ENCODE measurements at places on chromosomes 3 and 15. TPM values are rescaled to one million over a fixed set of nuclear protein-coding genes. Genes with fewer than 3 reads are reported as not detected.
A peak's percentile ranks its signal among the peaks of the same experiment; 100 is the strongest.

Gene PGBD4
- 3.8 TPM for total RNA-seq

Gene CCR9
- 21.6 TPM for total RNA-seq

Gene CP
- not detected for total RNA-seq

Gene FES
- total RNA-seq: 7.5 TPM

Gene GLCE
- total RNA-seq: 4.1 TPM

Gene TM4SF18
- not detected for total RNA-seq

Gene STAC
- not detected for total RNA-seq

Gene PIK3CB
- total RNA-seq: 17.6 TPM

Gene SIDT1
- 50.6 TPM for total RNA-seq

Gene CYP1A2
- not detected for total RNA-seq

DNA sequence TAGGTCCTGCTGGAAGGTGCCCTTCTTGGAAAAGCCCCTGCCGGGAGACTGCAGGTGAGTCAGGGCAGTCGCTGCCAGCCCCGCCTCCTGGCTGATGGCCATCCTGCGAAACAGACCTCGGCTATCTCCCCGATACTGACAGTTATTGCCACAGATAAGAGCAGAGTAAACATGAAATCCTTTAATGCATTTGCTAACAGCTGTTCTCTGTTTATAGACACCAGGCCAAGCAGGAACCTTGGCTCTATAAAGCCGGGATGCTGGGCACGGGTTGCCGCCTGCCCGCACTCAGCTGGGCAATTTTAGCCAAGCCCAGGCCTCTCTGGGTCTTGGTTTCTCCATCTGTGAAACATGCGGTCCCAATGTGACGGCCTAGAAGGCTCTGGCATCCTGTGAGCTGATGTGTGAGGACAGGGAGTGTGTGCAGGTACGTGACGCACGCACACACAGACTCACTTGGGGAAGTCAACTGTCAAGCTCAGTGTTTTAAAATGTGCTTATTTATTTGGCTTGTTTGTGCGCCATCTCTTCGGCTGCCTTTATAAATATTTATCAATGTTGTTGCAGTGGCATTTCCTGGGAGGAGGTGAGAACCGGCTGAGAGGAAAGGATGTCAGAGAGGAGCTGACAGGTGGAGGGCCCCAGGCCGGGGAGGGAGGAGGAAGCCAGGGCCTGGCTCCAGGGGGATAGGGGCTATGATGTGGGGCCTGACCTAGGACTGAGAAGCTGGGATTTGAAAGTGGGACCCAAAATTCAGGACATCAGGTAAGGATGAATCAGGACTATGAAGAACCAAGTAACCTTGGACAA is 50.8 kb upstream of the PRR23E start:
- DNase-seq: no peak
- H3K4me3 ChIP-seq: no peak overlapping the region
- no peaks in the 10 kb centered on the region for H3K36me3 ChIP-seq
- peaks cover 5% of the 10 kb centered on the region for H3K27me3 ChIP-seq

DNA sequence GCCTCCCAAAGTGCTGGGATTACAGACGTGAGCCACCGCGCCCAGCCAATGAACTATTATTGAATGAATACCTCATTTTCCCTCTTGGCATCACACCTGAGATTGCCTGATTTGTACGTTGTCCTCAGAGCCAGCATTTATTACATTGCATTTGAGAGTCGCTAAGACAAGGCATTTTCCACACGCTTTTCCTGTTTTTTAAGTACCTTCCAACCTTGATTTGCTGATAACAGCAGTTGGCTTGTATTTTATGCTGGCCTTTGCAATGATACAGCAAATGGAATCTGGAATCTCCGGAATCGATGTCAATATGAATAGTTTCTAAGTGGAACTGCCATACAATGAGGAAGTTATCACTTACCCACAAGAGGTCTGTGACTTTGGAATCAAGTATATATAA is 15.7 kb upstream of the CNBP start:
- H3K4me1 ChIP-seq: peaks cover 8% of the 10 kb centered on the region
- no peak for DNase-seq
- H3K4me3 ChIP-seq: no peak overlapping the region
- H3K27me3 ChIP-seq: no peaks in the 10 kb centered on the region

GRCh38 chr15:72487070-72487797 is 13.1 kb downstream of the ARIH1 start:
- H3K27ac ChIP-seq: no peak overlapping the region
- no peak overlapping the region for H3K4me3 ChIP-seq
- H3K4me1 ChIP-seq: peaks cover 14% of the 10 kb centered on the region
- H3K36me3 ChIP-seq: peaks cover 24% of the 10 kb centered on the region
- H3K27me3 ChIP-seq: no peaks in the 10 kb centered on the region
- no peak for DNase-seq

- H3K4me3 ChIP-seq: peak overlapping the region; percentile 71
- H3K27me3 ChIP-seq: no peaks in the 10 kb centered on the region
- peak overlapping the region; percentile 53 for H3K27ac ChIP-seq
- H3K4me1 ChIP-seq: peaks cover 54% of the 10 kb centered on the region
Measured at GRCh38 chr15:85625856-85626255, 168.9 kb downstream of the KLHL25 start.

- H3K36me3 ChIP-seq: no peaks in the 10 kb centered on the region
- DNase-seq: no peak
- no peak overlapping the region for H3K27ac ChIP-seq
- no peak overlapping the region for H3K4me3 ChIP-seq
- no peaks in the 10 kb centered on the region for H3K4me1 ChIP-seq
Measured at GRCh38 chr3:78204977-78205376, 1165.1 kb downstream of the ROBO2 start.

DNA sequence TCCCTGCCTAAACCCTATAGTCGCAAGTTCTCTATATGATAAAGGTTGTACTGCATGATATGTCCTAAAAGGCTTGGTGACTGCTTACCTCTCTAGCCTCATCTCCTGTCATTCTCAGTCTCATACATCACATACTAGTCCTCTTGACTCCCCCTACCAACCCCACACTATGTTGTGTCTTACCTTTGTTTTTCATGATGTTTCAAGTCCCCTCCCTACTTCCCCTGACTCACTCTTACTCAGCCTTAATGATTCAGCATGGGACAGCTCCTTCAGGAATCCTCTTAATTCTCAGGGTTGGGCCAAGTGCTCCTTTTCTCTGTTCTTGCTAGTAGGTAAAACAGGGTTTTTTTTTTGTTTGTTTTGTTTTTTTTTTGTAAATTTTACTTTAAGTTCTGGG is 49.6 kb downstream of the SLMAP start:
- H3K27me3 ChIP-seq: no peaks in the 10 kb centered on the region
- peaks cover 4% of the 10 kb centered on the region for H3K36me3 ChIP-seq
- DNase-seq: no peak
- no peak overlapping the region for H3K27ac ChIP-seq

- no peak overlapping the region for H3K27ac ChIP-seq
- peaks cover 64% of the 10 kb centered on the region for H3K27me3 ChIP-seq
- peaks cover 35% of the 10 kb centered on the region for H3K4me1 ChIP-seq
- H3K4me3 ChIP-seq: peak overlapping the region; percentile 78
- peak; percentile 47 for DNase-seq
- H3K36me3 ChIP-seq: peaks cover 3% of the 10 kb centered on the region
Measured at GRCh38 chr15:67836134-67836455, 3.8 kb downstream of the RNU6-1 start.

DNA sequence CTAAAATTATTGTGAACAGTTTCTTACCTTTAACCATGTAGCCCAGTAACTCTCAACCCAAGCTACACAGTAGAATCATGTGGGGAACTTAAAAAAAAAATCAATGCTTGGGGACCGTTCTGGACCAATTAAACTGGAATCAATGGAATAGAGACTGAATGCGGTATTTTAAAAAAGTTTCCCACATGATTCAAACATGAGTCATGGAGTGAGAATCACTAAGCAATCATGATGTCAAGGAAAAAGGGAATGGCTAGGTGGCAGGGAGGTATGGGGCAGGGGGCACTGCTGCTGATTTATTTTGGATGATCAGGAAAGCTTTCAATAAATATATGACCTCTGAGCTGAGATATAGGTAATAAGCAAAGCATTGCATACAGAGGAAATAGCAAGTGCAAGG is 250.5 kb upstream of the RORA start:
- H3K4me3 ChIP-seq: no peak overlapping the region
- H3K27me3 ChIP-seq: peaks cover 10% of the 10 kb centered on the region
- DNase-seq: no peak
- H3K4me1 ChIP-seq: peaks cover 2% of the 10 kb centered on the region
- no peaks in the 10 kb centered on the region for H3K36me3 ChIP-seq
- no peak overlapping the region for H3K27ac ChIP-seq

DNA sequence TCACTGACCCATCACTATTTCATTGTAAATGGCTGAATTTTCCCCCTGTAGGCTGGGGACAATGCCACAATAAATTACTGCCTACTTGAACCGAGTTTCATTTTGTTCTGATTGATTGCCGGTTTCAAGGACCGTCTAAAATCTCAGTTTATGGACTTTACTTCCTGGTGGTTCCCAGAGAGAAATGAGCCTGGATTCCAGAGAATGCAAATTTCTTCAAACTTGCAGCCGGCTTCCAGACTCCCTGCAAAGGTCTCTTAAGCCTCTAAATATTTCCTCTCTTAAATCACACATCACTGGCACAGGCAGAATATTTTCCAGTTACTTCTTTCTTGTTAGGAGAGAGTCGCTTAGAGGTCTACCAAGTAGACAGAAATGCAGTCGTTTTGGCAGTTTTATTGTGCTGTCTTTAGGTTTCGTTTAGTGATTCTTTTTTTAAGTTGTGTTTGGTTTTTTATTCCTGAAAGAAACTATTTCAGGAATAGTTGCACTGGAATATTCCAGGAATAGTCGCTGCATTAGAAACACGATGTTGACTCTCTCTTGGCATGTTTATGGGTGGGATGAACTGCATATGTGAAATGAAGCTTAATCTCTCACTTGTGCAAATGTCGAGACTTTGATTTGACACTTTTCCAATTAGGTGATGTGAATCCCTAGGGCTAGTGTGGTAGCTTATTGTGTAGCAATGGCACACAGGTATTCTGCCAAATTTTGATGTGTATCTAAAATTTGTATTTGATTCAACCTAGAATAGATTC is 284.1 kb upstream of the NR2E3 start:
- H3K27me3 ChIP-seq: peaks cover 28% of the 10 kb centered on the region
- no peak for DNase-seq
- H3K4me1 ChIP-seq: peaks cover 2% of the 10 kb centered on the region
- H3K36me3 ChIP-seq: no peaks in the 10 kb centered on the region

DNA sequence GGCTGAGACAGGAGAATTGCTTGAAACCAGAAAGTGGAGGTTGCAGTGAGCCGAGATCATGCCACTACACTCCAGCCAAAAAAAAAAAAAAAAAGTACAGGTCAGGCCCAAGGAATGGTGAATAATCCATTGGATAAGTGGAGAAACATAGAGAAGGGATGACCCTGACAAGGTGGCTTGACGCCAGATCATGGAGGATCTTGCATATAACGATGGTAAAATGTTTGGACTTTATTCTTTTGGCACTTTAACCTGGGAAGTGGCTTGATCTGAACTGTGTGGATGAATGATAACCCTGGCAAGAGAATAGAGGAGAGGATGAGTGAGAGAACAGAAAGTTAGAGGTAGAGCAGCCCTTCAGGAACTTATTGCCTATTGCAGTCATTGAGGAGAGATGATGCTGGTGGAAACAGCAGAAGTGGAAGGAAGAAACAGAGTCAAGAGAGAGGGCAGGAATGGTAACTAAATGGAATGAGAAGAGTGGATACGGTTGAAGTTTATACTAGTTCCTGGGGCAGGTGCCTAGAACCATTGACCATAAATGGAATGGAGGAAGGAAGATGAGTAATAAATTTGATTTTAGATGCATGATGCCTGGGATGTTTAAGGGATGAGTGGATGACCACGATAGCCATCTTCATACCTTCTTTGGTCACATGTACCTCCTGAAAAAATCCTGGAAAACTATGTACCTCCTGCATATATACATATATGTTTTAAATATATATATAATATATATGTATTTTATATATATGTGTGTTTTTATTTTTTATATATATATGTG is 57.8 kb downstream of the BLM start:
- DNase-seq: no peak
- H3K4me3 ChIP-seq: no peak overlapping the region
- peaks cover 14% of the 10 kb centered on the region for H3K4me1 ChIP-seq
- no peak overlapping the region for H3K27ac ChIP-seq
- H3K36me3 ChIP-seq: peaks cover 49% of the 10 kb centered on the region

DNA sequence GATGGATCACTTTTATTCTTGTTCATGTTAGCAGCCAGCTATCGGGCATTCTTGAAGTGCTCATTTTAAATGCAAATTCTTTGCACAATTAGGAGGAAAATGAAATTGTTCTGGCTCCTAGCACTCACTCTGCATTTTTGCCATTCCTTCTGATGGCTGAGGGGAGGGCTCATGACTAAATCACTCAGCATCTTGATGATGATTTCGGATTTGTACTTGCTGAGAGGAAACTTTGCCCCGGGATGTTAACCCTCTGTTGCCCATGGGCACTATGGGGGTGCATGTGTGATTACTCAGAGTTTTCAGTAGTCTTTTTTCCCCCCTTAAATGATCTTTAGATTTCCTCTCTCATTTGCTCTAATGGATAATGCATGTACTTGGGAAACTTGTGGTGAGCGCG is 299.6 kb upstream of the C2CD4B start:
- H3K4me3 ChIP-seq: no peak overlapping the region
- H3K36me3 ChIP-seq: no peaks in the 10 kb centered on the region
- no peak for DNase-seq
- no peak overlapping the region for H3K27ac ChIP-seq
- no peaks in the 10 kb centered on the region for H3K4me1 ChIP-seq
- H3K27me3 ChIP-seq: no peaks in the 10 kb centered on the region

GRCh38 chr3:69411346-69411745 is 25.5 kb upstream of the FRMD4B start:
- H3K27me3 ChIP-seq: peaks cover 8% of the 10 kb centered on the region
- DNase-seq: no peak
- H3K36me3 ChIP-seq: no peaks in the 10 kb centered on the region
- no peak overlapping the region for H3K27ac ChIP-seq

DNA sequence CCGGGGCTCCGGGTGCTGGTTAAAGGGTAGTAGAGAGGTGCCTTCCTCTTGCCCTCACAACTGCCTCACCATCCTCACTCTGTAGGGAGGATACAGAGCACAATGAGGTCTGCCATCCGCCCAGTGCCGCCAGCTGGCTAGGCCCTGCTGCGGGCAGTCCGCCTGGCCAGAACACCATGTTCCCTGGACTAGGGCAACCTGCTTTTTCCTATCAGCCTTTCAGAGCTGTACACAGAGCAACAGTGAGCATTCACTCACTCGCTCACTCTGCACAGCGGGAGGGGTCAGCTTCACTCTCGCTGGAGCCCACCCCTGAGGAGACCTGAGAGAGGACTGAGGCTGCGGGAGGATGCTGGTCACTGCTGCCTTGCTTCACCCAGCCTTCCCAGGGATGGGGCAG is 218.7 kb upstream of the CHRNA7 start:
- peaks cover 5% of the 10 kb centered on the region for H3K27me3 ChIP-seq
- H3K4me3 ChIP-seq: no peak overlapping the region
- H3K36me3 ChIP-seq: no peaks in the 10 kb centered on the region

GRCh38 chr15:72312605-72313447 is 7.1 kb downstream of the CELF6 start:
- DNase-seq: peak; percentile 61
- H3K27me3 ChIP-seq: peaks cover 5% of the 10 kb centered on the region
- H3K27ac ChIP-seq: no peak overlapping the region
- peaks cover 2% of the 10 kb centered on the region for H3K4me1 ChIP-seq
- H3K36me3 ChIP-seq: no peaks in the 10 kb centered on the region

DNA sequence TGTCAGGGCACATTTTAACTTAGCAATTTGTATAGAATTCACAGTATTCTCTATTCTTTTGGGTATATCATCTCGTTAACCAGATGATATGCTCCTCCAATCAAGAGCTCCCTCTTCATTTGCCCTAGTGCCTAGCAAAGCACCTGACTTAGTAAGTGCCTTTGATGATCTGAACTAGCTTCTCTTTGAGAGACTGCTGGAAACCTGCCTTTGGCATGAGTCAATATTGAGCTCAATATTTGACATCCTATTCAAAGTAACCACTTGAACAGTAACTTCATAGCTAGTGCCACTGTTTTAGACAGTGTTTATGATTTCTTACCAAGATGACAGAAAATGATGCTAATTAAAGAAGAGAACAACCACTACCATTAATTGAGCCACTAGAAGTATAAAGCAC is 696.3 kb upstream of the UBE2E2 start:
- H3K4me1 ChIP-seq: no peaks in the 10 kb centered on the region
- H3K4me3 ChIP-seq: no peak overlapping the region

Measured in activated naive CD8-positive, alpha-beta T cell treated with anti-CD3 and anti-CD28 coated beads, Interleukin-2, amount 10 ng/mL, durations not matched to agents 7 days and 5 days (primary cell).